ENCODE measurements at places on chromosomes 6 and 20.

GRCh38 chr20:51198238-51198637 is 175.3 kb upstream of the KCNG1 start:
- no peak for DNase-seq

- DNase-seq, result peak; percentile 6
Measured at GRCh38 chr6:19502301-19502700, 334.9 kb upstream of the ID4 start.

GRCh38 chr6:157656437-157656997 is 166.5 kb upstream of the SNX9 start:
- peak; percentile 73 for DNase-seq

- no peak for DNase-seq
Measured at GRCh38 chr6:25173246-25173645, 105.9 kb upstream of the CARMIL1 start.

GRCh38 chr6:20724443-20725190 is 190.4 kb downstream of the CDKAL1 start:
- no peak for DNase-seq

Measured in fibroblast of skin of back (primary cell).